ENCODE measurements at places on chromosomes 11 and 22.

DNA sequence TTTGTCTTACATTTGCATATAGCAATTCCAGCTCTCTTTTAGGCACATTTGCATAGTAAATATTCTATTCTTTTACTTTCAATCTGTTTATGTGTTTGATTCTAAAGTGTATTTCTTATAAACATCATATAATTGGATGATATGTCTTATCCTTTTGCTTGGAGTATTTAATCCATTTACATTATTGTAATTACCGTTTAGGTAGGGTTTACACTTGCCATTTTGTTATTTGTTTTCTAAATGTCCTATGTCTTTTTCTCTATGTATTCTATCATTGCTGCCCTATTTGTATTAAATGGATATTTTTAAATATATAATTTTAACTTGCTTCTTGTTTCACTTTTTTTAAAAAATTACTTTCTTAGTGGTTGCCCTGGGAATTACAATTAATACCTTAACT is 22.8 kb upstream of the ACCSL start:
- DNase-seq = no peak

- DNase-seq = no peak
Observed at GRCh38 chr11:123856444-123856843, 29.0 kb downstream of the TMEM225 start.

DNA sequence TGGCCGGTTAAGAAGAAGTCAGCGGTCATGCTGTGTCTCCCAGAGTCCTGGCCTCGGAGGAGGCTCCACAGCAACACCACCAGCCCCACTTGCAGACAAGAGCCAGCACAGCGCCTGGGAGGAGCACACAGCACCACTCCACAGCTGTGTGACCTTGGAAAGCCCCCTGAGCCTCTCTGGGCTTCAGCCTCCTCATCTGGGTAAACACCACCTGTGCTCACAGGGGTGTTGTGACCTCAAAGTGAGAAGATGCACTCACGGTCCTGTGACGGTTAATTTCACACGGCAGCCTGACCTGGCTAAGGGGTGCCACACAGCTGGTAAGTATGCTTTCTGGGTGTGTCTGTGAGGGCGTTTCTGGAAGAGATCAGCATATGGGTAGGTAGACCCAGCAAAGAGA is 54.7 kb downstream of the PHF21B start:
- no peak for DNase-seq

- no peak for DNase-seq
Observed at GRCh38 chr11:127114035-127114434, 113.5 kb upstream of the KIRREL3 start.

Data from stimulated activated CD4-positive, alpha-beta T cell treated with anti-CD3 and anti-CD28 coated beads, Interleukin-4, amount 100 ng/mL, for 1 hour (primary cell).